ENCODE measurements at places on chromosomes 4 and X.

DNA sequence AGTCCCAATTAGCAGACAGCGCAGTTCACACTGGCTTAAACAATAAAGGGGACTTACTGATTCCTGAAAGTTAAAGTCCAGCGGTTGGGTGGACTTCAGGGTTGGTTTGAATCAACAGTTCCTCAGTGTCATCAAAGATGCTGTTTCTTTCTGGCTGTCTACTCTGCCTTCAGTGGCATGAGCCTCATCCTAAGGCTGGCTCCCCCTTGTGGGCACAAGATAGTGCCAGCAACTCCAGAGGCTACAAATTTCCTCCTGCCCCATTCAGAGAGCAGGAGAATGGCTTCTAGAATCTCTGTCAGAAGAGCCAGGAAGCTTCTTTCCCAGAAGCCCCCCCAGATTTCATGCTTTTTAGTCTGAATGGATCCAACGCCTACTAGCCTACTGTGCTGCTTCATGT is 82.4 kb upstream of the MTM1 start:
- DNase-seq = no peak

DNA sequence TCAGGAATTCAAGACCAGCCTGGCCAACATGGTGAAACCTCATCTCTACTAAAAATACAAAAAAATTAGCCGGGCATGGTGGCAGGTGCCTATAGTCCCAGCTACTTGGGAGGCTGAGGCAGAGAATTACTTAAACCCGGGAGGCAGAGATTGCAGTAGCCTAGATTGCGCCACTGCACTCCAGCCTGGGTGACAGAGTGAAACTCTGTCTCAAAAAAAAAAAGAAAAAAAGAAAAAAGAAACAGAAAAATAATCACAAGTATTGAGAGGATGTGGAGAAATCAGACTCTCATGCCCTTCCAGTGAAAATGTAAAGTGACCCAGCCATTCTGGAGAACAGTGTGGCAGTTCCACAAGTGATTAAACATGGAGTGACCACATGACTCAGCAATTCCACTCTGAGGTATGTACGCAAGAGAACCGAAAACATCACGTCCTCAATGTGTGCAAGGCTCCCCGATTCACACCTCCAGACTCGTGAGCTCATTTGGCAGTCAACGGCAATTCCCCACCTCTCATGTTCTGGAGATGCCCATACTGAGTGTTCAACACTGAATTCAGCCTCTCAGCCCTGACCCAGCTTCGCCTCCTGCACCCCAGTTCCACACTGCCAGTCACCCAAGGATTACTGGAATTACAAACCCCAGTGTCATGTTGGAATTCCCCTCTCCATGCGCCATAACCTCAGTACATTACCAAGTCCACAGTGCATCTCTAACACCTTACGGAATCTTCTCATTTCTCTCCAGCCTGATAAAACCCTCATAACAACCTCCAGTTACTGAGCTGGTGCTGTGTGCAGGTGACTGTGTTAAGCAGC is 21.1 kb downstream of the ACOX3 start:
- no peak for DNase-seq

GRCh38 chr4:123649250-123649644 is 252.7 kb downstream of the SPRY1 start:
- DNase-seq = no peak

GRCh38 chrX:13223868-13224567 is 95.8 kb downstream of the ATXN3L start:
- no peak for DNase-seq

DNA sequence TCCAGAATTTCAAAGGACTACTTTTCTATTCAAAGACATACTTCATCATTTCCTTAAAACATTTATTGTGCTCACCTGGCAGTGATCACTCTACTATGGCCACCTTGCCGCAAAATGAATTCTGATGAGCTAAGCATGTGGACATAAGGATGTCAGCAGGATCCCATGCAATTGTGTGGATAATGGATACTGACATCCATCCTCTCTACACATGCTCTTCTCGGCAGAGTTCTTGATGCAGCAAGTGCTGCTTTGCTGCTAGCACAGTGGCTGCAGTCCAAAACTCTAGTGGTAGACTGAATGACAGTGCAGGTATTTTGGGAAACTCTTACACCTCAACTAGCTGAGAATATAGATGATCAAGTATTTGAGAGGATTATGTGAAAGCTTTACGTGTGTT is 168.0 kb downstream of the BANK1 start:
- no peak for DNase-seq

DNA sequence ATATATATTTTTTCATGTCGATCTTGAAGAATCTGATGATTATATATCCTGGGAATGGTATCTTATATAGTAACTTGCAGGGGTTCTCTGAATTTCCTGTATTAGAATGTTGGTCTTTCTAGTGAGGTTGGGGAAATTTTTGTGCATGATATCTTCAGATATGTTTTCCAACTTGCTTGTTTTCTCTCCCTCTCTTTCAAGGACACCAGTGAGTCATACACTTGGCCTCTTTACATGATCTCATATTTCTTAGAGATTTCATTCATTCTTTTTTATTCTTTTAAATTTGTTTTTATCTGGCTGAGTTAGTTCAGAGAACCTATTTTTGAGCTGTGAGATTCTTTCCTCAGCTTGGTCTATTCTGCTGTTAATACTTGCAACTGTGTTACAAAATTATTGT is 27.2 kb upstream of the C4orf17 start:
- DNase-seq = no peak

- DNase-seq = no peak
These were observed 6.3 kb upstream of the USP53 start for GRCh38 chr4:119206178-119206577.

DNA sequence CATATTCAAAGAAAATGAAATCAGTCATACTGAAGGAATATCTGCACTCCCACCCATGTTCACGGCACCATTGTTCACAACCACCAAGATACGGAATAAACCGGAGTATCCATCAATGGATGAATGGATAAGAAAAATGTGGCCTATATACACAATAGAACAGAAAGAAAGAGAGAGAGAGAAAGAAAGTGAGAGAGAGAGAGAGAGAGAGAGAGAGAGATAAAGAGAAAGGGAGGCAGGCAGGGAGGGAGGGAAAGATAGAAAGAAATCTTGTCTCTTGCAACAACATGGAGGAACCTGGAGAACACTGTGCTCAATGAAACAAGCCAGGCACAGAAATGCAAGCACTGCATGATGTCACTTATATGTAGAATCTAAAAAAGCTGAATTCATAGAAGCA is 52.4 kb downstream of the ANKRD17 start:
- DNase-seq = no peak

GRCh38 chrX:18984381-18985185 is 669 bp upstream of the PHKA2 start:
- peak; percentile 70 for DNase-seq

GRCh38 chrX:118315529-118315928 is 30.4 kb upstream of the WDR44 start:
- DNase-seq = no peak

DNA sequence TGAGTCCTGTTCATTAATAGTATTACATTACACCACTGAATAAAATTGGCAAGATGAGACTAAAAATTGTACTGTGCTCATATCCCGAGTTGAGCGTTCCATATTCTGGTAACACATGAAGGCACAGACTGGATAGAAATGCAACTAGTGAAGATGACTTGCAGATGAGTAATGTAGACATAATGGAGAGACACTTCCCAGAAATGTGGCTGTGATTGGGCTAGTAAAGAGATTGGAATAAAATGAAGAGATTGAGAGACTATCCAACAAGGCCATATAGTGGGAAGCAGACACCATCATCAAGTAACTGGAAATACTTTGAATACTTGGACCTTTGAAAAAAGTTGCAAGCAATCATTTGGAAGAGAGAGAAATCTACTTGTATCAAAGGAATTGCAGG is 77.3 kb downstream of the DCAF8L1 start:
- DNase-seq = no peak

DNA sequence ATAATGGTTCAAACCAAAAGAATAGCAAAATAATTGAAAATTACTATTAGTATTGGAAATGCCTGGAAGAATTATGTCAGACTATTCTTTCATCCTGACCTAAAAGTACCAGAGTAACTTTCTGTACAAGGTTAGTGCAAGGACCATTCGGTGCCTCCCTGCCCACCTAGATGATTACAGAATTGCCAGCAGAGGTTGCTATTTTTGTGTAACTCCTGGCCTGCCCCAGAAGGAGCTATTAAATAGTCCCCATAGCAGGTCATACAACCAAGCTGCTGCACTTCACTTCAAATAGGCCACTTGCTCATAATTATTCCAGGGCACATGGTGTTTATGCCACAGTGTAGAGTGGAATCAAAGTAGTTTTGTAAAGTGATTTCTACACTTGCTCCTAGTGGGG is 831.1 kb upstream of the PABPC4L start:
- DNase-seq = no peak
